ENCODE measurements at places on chromosomes 1 and 21. TPM values are rescaled to one million over a fixed set of nuclear protein-coding genes. Genes with fewer than 3 reads are reported as not detected.

GRCh38 chr1:66578841-66579240, 44.9 kb downstream of the SGIP1 start:
- DNase-seq: no peak
- H3K27ac ChIP-seq: no peak overlapping the region
- H3K4me3 ChIP-seq: no peak overlapping the region
- no peaks in the 10 kb centered on the region for H3K4me1 ChIP-seq

GRCh38 chr1:97105531-97105930, 383.9 kb downstream of the PTBP2 start:
- H3K27me3 ChIP-seq: no peaks in the 10 kb centered on the region
- H3K36me3 ChIP-seq: no peaks in the 10 kb centered on the region
- no peak overlapping the region for H3K27ac ChIP-seq
- H3K4me1 ChIP-seq: no peaks in the 10 kb centered on the region
- H3K4me3 ChIP-seq: no peak overlapping the region
- no peak for DNase-seq

GRCh38 chr1:160707236-160708064, 4.2 kb downstream of the CD48 start:
- peak overlapping the region; percentile 16 for H3K4me3 ChIP-seq
- no peaks in the 10 kb centered on the region for H3K27me3 ChIP-seq
- DNase-seq: no peak
- H3K4me1 ChIP-seq: peaks cover 25% of the 10 kb centered on the region
- H3K27ac ChIP-seq: peak overlapping the region; percentile 36
- no peaks in the 10 kb centered on the region for H3K36me3 ChIP-seq

GRCh38 chr1:107935396-107936064, 29.4 kb downstream of the VAV3 start:
- H3K27me3 ChIP-seq: no peaks in the 10 kb centered on the region
- H3K4me1 ChIP-seq: peaks cover 24% of the 10 kb centered on the region
- H3K27ac ChIP-seq: no peak overlapping the region
- no peak for DNase-seq
- H3K4me3 ChIP-seq: no peak overlapping the region

DNA sequence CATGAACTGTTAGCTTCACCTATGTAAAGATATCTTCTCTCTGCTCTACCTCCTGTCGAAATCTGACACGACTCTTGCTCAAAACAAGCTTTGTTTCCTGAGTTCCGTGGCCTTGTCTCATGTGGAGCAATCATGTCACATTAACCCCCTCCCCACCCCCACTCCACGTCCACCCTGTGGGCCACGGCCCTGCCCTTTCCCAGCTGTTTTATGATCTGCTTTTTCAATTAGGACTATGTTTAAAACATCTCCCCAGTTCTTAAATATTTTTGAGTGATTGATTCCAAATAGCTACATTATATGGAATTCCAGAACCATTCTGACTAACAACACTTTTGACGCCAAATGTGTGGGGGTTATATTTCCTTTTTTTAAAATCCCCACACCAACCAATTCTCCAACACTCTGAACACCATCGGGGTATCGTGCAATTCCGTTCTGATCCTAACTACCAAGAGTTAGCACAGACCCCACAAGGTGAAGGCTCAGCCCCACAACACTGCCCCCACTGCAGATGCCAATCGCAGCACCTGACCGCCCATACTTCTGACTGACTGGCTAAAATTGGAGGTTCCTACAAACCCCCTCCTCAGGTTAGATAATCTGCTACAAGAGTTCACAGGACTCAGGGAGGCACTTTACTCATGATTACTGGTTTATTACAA, 12.7 kb upstream of the S100A8 start:
- no peak overlapping the region for H3K4me3 ChIP-seq
- H3K4me1 ChIP-seq: no peaks in the 10 kb centered on the region
- no peaks in the 10 kb centered on the region for H3K36me3 ChIP-seq
- peaks cover 5% of the 10 kb centered on the region for H3K27me3 ChIP-seq
- DNase-seq: no peak

GRCh38 chr1:174005032-174005431, 17.1 kb downstream of the RC3H1 start:
- no peaks in the 10 kb centered on the region for H3K27me3 ChIP-seq
- H3K4me3 ChIP-seq: no peak overlapping the region
- no peaks in the 10 kb centered on the region for H3K36me3 ChIP-seq
- DNase-seq: no peak

DNA sequence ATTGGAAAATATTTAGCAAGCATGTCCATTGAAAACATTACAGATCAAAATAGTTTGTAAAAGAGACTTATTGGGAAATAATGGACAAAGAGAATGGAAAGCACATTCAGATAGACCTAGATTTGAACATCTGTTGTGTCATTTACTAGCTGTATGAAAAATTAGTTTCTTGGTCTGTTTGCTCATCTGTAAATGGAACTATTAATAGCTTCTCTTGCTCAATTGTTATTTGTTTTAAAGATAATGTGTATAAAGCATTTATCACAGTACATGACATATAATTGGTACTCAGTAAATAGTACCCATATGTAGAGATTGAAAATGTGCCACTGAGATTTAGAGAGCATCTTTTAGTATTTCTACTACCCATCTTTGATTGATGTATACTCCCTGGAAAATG, 25.9 kb downstream of the RPAP2 start:
- no peaks in the 10 kb centered on the region for H3K4me1 ChIP-seq
- no peak overlapping the region for H3K27ac ChIP-seq
- peaks cover 32% of the 10 kb centered on the region for H3K36me3 ChIP-seq

DNA sequence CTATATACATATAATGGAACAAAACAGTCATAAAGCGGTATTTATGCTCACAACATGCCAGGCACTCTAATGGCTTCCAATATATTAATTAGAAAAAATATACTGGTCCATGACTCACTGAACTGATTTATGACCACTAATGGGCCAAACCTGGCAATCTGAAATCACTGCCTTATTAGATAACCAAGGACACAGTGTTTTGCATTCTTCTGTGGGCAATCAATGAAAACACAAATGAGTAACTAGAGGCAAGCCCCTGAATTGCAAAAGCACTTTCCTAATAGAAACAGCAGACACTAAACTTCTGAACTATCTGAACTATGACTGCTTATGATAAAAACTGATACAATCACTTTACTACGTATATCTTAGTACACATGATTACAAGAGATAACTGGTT, 3.5 kb downstream of the GCLM start:
- H3K27me3 ChIP-seq: no peaks in the 10 kb centered on the region
- no peak for DNase-seq
- H3K4me3 ChIP-seq: no peak overlapping the region
- no peak overlapping the region for H3K27ac ChIP-seq

DNA sequence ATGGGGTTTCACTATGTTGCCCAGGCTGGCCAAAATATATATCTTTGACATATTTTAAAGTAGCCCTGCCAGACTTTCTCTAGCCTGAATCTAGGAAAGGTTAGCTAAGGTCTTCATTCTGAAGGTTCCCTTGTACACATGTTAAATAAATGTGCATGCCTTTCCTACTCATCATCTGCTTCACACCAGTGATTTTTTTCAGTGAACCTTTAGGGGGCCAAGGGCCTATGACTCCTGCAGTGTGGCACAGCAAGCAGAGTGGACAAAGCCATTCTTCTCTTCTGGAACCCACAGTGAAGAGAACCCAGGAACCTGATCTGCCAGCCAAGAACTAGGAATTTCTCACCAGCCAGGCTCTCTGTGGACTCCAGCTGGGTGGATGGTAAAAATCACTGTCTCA, 22.9 kb downstream of the CBR1 start:
- H3K27me3 ChIP-seq: no peaks in the 10 kb centered on the region
- H3K4me1 ChIP-seq: no peaks in the 10 kb centered on the region
- no peaks in the 10 kb centered on the region for H3K36me3 ChIP-seq
- H3K4me3 ChIP-seq: no peak overlapping the region
- H3K27ac ChIP-seq: no peak overlapping the region
- DNase-seq: no peak

GRCh38 chr21:33025106-33025488, 638 bp upstream of the OLIG2 start:
- H3K27me3 ChIP-seq: peaks cover 99% of the 10 kb centered on the region
- no peak overlapping the region for H3K27ac ChIP-seq
- H3K4me1 ChIP-seq: peaks cover 31% of the 10 kb centered on the region
- DNase-seq: no peak

GRCh38 chr1:44554706-44555105, 119.6 kb downstream of the TMEM53 start:
- H3K36me3 ChIP-seq: no peaks in the 10 kb centered on the region
- H3K4me3 ChIP-seq: no peak overlapping the region
- no peaks in the 10 kb centered on the region for H3K4me1 ChIP-seq
- no peak overlapping the region for H3K27ac ChIP-seq
- DNase-seq: no peak
- H3K27me3 ChIP-seq: no peaks in the 10 kb centered on the region

GRCh38 chr1:44632598-44632997, 41.7 kb downstream of the TMEM53 start:
- H3K4me3 ChIP-seq: peak overlapping the region; percentile 64
- peaks cover 44% of the 10 kb centered on the region for H3K36me3 ChIP-seq
- no peak for DNase-seq
- peak overlapping the region; percentile 96 for H3K27ac ChIP-seq
- peaks cover 19% of the 10 kb centered on the region for H3K4me1 ChIP-seq

DNA sequence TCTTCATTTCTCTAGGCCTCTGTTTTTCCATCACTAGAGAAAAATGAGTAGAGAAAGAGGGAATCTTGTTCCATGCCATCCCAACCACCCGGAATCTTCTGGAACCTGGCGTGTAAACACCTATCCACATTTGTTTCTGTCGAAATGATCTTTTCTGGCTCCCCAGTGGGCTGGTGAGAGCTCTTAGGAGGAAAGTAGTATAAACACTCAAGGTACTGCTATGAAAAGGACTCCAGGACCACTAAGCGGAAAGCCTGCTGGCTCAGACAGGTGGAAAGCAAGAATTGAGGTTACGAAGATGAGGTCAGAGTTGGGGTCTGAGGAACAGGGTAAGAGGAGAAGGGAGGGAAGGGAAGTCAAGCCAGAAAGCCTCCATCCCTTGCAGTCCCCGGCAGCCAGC, 90.8 kb downstream of the PLXNA2 start:
- H3K36me3 ChIP-seq: no peaks in the 10 kb centered on the region
- no peak for DNase-seq
- H3K4me1 ChIP-seq: peaks cover 49% of the 10 kb centered on the region
- no peaks in the 10 kb centered on the region for H3K27me3 ChIP-seq
- H3K4me3 ChIP-seq: no peak overlapping the region
- no peak overlapping the region for H3K27ac ChIP-seq

GRCh38 chr1:234619794-234620247, 9.8 kb upstream of the IRF2BP2 start:
- no peaks in the 10 kb centered on the region for H3K27me3 ChIP-seq
- peak overlapping the region; percentile 81 for H3K27ac ChIP-seq
- peaks cover 52% of the 10 kb centered on the region for H3K4me1 ChIP-seq
- H3K4me3 ChIP-seq: no peak overlapping the region
- DNase-seq: no peak

- H3K27ac ChIP-seq: no peak overlapping the region
- no peaks in the 10 kb centered on the region for H3K36me3 ChIP-seq
- no peak overlapping the region for H3K4me3 ChIP-seq
- H3K4me1 ChIP-seq: peaks cover 14% of the 10 kb centered on the region
Observed at GRCh38 chr1:61642475-61643232, 82.3 kb downstream of the TM2D1 start.

DNA sequence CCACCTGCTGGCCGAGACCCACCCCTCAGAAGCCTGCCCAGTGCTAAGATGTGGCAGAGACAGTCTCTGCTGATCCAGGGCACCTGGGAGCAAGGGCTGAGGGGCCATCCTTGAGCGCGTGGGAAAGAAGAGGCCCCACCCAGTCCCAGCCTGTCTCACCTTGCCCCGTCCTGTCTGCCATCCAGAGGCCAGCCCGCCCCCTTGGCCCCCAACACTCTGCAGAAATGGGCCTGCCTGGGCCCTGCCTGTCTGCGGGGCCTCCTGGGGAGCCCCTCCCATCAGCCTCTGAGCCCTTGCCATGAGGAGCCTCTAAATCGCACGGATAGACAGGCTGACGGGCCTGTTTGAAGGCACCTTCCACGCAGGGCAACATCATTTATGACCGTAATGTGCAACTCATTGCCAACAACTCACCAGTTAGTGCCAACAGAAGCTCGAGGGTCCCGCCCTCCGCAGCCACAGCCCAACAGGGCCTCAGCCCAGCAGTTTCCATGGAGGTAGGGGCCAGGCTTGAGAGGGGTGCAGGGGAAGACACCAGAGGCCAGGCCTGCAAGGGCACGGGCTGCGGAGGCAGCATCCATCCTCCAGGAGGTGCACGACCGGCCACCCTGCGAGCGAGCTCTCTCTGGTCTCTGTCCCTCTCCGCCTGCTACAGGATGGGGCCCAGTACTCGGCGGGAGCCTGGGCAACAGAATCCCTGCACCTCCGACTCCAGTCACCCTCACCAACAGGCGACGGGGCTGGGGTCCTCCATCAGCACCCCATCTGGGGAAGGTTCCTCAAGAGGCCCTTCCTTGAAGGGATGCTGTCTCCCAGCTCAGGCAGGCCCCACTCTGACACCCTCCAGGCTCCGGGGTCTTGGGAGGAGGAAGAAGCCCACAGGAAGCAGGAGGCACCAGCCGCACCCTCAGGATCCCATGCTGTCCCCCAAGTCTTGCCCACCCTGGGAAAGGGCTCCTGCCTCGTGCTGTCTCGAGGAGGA, 78.0 kb downstream of the MEGF6 start:
- no peaks in the 10 kb centered on the region for H3K27me3 ChIP-seq
- no peak overlapping the region for H3K27ac ChIP-seq
- H3K4me3 ChIP-seq: no peak overlapping the region
- H3K4me1 ChIP-seq: peaks cover 18% of the 10 kb centered on the region

- no peak overlapping the region for H3K4me3 ChIP-seq
- no peak for DNase-seq
- H3K4me1 ChIP-seq: peaks cover 11% of the 10 kb centered on the region
- H3K36me3 ChIP-seq: no peaks in the 10 kb centered on the region
- no peaks in the 10 kb centered on the region for H3K27me3 ChIP-seq
Observed at GRCh38 chr1:14955402-14955801, 198.1 kb upstream of the TMEM51 start.

DNA sequence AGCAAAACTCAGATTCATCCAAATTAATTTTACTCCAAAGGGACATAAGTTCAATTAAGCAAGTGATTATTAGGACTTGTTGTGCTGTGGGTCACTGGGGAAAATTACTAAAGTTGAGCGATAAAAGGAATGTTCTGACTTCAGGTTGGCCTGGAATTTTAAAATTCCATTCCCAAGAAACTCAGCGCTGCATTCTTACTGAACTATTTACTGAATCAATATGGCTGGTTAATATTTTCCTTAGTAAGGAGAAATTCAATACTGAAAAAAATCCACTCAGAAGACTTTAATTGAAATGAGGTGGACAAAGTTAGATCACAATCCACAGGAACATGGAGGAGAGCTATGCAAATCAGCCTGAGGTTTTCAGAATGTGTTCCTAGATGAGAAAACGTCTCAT, 578.9 kb upstream of the NR5A2 start:
- no peak overlapping the region for H3K27ac ChIP-seq
- H3K4me1 ChIP-seq: no peaks in the 10 kb centered on the region
- H3K36me3 ChIP-seq: no peaks in the 10 kb centered on the region
- H3K27me3 ChIP-seq: no peaks in the 10 kb centered on the region

GRCh38 chr1:151443846-151444782, 15.2 kb downstream of the POGZ start:
- DNase-seq: no peak
- H3K36me3 ChIP-seq: peaks cover 29% of the 10 kb centered on the region
- H3K27me3 ChIP-seq: no peaks in the 10 kb centered on the region
- H3K27ac ChIP-seq: no peak overlapping the region
- H3K4me3 ChIP-seq: no peak overlapping the region
- peaks cover 22% of the 10 kb centered on the region for H3K4me1 ChIP-seq

Gene C1orf146
- not detected for total RNA-seq

Gene CELA3A
- total RNA-seq: not detected

Gene OR2AK2
- total RNA-seq: not detected

Gene PROK1
- 0.41 TPM for total RNA-seq

Gene GPR52
- 1.9 TPM for total RNA-seq

Gene AMY2A
- total RNA-seq: not detected

Gene FCMR
- 12.6 TPM for total RNA-seq
